Stimulated activated CD8-positive, alpha-beta memory T cell treated with anti-CD3 and anti-CD28 coated beads, Interleukin-4, amount 100 ng/mL, for 4 hours (primary cell): ENCODE measurements at places on chromosomes 1 and 21.

GRCh38 chr1:229296541-229296941 is 25.6 kb downstream of the RAB4A start:
- no peak for DNase-seq

DNA sequence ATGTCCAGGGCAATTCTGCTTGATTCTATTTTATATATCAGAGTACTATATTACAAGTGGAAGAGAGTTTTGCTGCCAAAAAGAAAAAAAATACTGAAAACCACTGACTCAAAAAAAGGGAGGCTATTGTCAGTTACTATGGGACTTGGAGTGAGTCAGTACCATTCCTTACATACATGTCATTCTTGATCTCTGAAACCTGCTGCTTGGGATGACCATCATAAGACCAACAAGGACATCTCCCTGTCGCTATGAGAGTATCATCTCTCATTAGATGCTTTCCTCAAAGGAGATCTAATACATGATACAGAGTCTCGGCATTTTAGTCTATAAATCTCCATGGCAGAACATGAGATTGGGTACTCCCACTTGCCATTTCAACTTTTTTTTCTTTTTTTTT is 11.8 kb upstream of the INPP5B start:
- no peak for DNase-seq

- DNase-seq: no peak
Measured at GRCh38 chr1:232635778-232636356, 5.9 kb upstream of the SIPA1L2 start.

- DNase-seq: no peak
Measured at GRCh38 chr21:16070207-16070651, 340.4 kb downstream of the USP25 start.

DNA sequence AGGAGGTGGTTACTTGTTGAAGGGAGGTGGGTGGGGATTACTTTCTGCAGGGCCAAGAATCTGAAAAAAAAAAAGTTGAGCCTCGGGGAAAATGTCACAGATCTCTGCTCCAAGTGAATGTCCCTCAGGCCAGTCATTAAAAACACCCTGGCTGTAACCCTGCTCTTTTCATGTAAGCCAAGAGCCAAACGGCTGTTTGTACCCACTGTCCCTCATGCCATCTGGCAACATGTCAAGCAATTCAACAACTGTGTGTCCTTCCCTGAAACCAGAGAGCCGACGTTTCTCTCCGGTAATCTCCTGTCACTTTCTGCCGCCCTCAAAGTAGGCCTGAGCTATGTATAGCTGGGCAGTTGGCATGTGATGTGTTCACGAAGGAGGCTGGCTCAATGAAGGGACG is 14.7 kb downstream of the CASQ2 start:
- DNase-seq: no peak

DNA sequence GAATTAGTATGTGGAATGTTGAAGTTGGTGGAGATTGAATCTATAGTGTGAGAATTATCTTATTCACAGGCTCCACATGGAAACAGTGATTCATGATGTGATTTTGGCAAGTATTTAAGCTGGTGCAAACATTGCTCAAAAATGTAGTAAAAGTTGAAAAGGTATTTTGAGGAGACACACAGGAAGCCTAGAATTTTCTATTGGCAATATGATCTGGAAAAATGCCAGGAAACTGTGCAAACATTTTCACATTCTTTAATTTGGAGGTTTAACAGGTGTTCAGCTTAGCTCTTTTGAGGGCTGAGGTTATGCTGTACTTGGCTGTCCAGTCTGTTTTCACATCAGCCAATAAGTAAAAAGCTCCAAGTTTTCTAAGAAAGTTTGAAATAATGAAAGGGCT is 327.3 kb downstream of the RWDD3 start:
- DNase-seq: no peak

GRCh38 chr21:45293220-45293725 is 5.6 kb upstream of the POFUT2 start:
- DNase-seq: no peak

GRCh38 chr1:182725259-182726255 is 41.2 kb upstream of the RGS8 start:
- no peak for DNase-seq

GRCh38 chr1:74690909-74691308 is 17.3 kb upstream of the ERICH3 start:
- no peak for DNase-seq

DNA sequence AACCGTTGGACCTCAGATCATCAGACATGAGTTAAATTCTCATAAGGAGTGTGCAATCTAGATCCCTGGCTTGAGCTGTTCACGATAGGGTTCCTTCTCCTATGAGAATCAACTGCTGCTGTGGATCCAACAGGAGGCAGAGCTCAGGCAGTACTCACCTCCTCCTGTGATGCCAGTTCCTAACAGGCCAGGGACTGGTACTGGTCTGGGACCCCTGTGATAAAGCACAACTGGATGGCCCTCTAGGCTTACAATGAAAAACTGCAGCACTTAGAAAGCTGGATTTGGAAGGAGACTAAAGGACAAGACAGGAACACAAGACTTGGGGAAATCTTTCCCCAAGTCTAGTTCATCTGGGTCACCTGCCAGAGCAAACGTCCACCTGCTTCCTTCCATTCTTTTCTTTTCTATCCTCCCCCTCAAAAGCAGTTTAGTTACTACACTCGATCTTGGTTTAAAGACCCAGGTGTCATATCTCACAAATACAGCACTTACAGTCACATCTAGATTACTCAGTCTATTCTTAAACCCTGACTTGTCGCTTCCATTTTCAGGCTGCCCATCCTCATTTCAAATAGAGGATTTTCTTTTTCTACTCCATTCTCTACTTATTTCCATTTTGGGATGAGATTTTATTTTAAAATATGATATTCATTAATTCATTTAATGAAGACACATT is 59.8 kb downstream of the PTPN14 start:
- DNase-seq: no peak

GRCh38 chr1:182702826-182703524 is 18.6 kb upstream of the RGS8 start:
- DNase-seq: no peak

- DNase-seq: no peak
Measured at GRCh38 chr21:29233611-29234540, 64.8 kb upstream of the BACH1 start.

- no peak for DNase-seq
Measured at GRCh38 chr1:175390081-175390481, 197.5 kb upstream of the KIAA0040 start.

DNA sequence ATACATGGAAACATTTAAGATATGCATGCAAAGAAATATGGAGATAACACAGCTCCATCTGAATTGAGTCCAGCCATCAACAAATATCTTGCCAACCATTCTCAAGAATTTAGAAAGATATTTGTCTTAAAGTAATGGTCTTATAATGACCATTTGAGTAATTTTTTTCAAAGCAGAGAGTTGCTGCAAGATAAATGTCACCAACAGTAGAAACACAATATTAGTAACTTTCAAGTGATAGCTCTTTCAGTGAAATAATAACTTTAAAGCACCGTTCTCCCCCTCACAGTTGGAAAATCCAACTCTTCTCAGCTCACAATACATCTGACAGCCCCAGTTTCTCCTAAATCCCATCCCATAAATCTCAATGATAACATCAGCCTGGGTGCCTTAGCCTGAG is 481.0 kb upstream of the ADAMTS5 start:
- no peak for DNase-seq

GRCh38 chr1:169486281-169487051 is 722 bp upstream of the SLC19A2 start:
- DNase-seq: no peak

GRCh38 chr1:3531928-3532327 is 77.5 kb downstream of the ARHGEF16 start:
- no peak for DNase-seq
